ENCODE measurements at places on chromosomes 2 and 18. TPM values are rescaled to one million over a fixed set of nuclear protein-coding genes. Genes with fewer than 3 reads are reported as not detected.

DNA sequence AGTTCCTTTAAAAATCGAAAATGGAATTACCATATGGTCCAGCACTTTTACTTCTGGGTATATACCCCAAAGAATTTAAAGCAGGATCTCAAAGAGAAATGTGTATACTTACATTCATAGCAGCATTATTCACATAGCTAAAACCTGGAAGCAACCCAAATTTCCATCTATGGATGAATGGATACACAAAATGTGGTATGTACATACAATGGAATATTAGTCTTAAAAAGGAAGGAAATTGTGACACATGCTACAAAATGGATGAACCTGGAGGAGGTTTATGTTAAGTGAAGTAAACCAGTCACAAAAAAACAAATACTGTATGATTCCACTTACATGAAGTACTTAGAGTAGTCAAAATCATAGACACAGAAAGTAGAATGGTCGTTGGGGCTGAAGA, 147.9 kb upstream of the LTBP1 start:
- no peak for DNase-seq

GRCh38 chr18:8375249-8375648, 234.0 kb upstream of the RAB12 start:
- no peak for DNase-seq

DNA sequence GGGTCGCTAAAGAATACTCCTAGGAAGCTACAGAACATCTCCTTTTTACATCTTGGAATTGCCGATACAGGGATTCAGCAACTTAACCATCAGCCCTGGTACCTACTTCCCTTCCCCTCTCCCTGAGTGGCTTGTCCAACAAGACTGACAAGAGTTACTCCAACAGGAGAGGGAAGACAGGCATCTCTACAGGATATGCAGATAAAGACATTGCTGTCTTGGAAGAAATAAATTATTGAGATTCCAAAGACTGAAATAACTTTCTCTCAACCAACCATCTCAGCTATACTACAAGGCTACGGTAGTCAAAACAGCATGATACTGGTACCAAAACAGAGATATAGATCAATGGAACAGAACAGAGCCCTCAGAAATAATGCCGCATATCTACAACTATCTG, 87.2 kb downstream of the TRABD2A start:
- no peak for DNase-seq

GRCh38 chr2:127052057-127052770, 54.7 kb downstream of the BIN1 start:
- no peak for DNase-seq

GRCh38 chr2:124661558-124661957, 636.5 kb downstream of the CNTNAP5 start:
- DNase-seq = no peak

DNA sequence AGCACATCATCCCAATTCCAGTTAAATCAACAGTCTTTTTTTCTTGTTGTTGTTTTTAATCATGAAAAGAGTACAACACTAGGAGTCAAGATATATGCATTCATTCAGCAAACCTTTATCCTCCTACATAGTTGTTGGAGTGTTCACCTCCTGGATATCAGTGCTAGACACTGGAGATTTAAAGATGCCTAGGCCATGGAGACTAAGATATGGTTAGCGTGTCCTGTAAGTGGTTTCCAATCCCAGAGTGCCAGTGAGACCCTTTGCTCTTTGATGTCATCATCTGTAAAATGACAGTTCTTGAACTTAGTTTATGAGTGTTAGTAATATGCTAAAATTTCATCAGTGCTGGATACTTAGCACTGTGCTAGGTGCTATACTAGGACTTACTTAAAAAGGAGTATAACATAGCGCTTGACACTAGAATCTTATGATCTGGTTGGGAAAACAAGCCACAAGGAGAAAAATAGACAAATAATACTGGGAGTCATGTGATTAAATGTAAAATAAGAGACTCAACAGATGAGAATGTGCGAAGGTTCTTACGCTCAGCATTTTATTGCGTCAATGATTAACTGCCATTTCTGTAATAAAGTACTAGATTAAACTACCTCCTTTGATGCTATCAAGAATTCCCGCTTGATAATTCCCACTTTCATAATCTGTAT, 31.5 kb downstream of the BABAM2 start:
- DNase-seq = no peak

- DNase-seq = no peak
Measured at GRCh38 chr2:190255676-190256075, 64.0 kb downstream of the HIBCH start.

DNA sequence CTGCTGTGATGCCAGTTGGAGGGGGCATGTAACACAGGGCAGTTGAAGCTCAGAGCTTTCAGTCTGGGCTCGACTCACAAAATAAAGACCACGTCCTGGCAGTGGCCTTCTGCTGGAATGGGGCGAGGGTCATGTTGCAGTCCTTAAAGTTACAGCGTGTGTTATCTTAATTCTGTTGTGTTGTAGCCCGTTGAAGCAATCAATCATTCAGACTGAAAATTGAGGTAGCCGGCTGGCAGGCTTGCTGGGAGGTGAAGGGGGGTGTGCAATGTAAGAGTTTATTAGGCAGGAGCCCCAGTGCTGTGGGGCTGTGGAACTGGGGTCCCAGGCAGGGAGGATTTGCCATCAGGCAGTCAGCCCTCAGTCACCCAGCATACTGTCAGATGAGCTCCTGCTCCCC, 136.9 kb upstream of the EPAS1 start:
- no peak for DNase-seq

DNA sequence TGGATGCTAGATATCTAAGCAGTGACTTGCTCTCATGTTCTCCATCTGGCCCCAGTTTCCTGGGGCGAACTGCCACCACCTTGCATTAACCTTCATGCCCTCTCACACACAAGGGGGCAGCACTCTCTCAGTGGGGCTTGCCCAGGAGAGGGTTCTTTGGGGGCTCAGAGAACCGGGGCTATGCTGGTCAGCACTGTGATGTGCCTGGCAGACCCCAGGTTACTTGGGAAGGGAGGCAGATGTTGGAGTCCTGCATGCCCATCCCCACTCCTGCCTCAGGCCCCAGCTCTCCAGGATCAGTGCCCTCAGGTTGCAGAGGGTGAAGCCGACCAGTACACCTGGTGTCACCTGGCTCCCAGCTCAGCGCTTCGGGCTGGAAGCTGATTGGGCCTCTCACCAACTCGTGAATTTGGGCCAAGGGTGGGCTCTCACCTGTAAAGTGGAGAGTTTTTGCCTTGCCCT, 396.2 kb upstream of the HS6ST1 start:
- DNase-seq = no peak

DNA sequence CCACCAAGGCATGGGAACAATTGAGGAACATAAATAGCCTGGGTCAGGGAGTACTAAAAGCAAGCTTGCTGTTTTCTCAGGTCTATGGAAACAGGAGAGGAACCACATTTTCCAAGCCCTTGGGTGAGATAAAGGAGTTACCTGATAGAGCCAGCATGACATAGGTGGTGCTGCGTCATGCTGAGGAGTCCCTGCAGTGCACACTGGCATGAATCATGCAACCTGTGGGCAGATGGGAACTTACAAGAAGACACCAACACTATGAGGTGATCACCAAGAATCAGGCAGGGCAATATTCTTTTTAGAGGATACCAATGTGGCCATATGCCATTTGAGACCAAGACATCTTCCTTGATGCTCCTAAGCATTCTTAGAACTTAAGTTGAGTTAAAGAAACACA, 531.8 kb downstream of the ZEB2 start:
- DNase-seq = no peak

DNA sequence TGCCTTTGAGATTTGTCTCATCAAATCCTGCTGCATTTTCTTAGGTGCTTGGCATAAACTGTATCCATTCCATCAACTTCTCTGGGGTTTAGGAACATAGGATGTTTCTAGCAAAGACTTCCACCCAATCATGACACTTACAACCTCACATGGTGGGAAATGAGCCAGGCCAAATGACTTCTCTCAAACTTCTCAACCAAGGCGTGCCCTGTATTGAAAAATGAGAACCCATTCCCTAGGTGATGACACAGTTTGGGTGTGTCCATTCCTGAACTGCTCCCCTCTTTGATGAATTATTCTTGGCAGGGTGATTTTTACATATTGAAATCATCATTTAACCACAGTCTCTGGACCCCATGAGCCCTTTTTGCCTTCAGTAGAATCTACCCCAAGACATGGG, 161.1 kb downstream of the EN1 start:
- DNase-seq = no peak

GRCh38 chr2:33083699-33084387, 137.1 kb downstream of the LTBP1 start:
- DNase-seq = no peak

DNA sequence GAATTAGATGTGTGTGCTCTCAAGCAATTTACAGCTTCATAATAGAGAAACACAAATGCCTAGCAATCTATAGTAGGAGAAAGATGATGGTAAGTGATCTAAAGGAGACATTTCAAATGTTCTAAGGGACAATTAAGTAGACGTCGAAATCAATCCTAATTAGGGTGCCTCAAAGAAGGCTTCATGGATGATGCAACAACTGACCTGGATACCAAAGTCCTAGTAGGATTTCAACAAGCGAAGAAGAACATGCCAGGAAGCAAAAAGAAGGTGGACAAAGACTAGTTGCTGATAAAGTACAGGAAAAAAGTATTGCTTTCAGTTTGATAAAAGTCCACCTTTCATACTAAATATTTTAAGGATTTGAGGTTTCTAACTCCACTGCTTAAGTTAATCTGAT, 12.5 kb downstream of the FIGN start:
- no peak for DNase-seq

DNA sequence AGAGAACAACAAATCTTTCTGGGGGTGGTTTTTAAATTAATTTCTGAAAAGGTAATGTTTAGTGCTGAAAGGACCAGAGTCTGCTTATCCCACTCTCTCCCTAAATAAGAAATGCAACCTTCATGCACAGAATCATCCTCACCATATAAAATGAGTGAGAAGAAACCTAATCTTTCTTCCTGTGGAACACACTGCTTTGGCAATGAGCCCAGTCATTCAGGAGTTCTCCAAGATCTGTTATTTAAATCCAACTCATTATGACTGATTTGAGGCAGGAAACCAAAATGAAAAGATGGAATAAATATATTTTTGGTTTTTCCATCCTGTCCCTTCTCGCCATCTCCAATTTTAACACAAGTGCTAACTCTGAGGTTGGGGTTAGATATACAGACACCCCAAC, 228.3 kb downstream of the SRBD1 start:
- DNase-seq = no peak

GRCh38 chr2:2870106-2870505, 507.5 kb downstream of the EIPR1 start:
- DNase-seq = peak; percentile 9

The IWS1 gene
- 51.9 TPM for total RNA-seq

The ADAM23 gene
- 7.7 TPM for total RNA-seq

The CHST9 gene
- total RNA-seq = not detected

The OSBPL1A gene
- 78.6 TPM for total RNA-seq

The XDH gene
- not detected for total RNA-seq

The CCDC148 gene
- 4.1 TPM for total RNA-seq

The COL4A4 gene
- total RNA-seq = 2.3 TPM

The TTC21B gene
- total RNA-seq = 4.4 TPM
